ENCODE measurements at places on chromosomes 7 and 10.

DNA sequence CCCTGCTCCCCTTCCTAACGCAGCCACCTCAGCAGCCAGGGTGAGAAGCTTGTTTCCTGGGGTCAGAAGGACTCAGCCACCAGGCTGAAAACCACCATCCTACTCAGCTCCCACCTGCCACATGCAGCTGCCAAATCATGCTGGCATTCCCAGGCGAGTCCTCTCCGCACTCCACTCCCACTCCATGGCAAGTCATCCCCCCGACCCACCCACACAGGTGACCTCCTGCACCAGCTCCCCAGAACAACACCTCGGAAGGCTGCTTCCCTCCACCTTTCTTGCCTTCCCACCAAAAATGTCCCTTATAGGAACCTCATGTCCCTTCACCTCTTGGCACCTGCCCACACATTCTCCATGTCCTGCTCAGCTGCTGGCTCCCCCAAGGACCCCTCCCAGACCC, 4.6 kb downstream of the PDAP1 start:
- no peak for DNase-seq

GRCh38 chr7:149456506-149457421, 4.1 kb downstream of the ZNF777 start:
- DNase-seq = peak; percentile 30

- DNase-seq = no peak
Measured at GRCh38 chr10:112039823-112040222, 143.7 kb downstream of the GPAM start.

GRCh38 chr10:70404036-70404786, at the start of gene EIF4EBP2:
Gene EIF4EBP2, plus strand, starts transcription at chr10:70404145. Its CDS starts 257 bp downstream, at chr10:70404402.
- DNase-seq = peak; percentile 100

- no peak for DNase-seq
Measured at GRCh38 chr10:75426880-75427279, 4.5 kb upstream of the LRMDA start.

DNA sequence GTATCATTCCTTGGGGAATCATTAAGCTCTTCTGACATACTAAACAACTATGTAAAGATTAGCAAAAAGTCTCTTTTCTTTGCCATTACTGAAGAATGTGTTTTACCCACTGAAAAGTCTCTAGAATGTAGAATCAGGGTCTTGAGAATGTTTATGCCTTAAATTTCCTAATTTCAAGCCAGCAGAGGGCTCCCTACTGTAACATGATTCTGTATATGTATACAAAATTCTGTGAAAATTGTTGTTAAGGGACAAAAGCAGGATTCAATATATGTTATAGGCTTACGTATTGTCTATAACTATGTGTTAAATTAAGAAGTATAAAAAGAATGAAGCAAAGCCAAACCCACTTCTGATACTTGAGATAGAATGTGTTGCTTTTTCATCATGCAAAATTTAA, 296.9 kb upstream of the DGKB start:
- no peak for DNase-seq

DNA sequence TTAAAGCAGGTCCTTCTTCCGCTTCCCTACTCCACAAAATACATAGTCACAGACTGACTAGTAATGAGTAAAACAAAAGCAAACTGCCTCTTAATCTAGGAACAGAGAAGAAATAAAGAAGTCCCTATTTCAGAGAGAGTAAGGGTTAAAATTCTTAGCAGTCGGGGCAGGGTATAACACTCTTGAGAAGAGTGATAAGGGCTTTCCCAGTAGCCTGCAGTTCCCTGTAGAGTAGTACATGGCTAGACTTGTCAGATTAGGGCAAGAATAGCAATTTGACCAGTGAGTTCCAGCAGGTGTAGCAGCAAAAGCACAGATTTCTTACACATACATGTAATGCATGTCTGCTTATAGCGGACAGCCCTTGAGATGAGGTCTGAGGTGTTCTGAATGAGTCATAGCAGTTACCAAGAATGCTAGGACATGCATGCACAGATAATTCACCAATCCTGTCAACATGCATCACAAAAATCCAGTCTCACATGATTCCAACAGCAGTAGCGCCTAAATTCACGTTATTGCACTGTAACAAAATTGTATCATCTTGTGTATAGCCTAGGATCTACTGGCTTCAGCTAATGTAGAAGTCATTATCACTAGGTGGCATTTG, 40.7 kb downstream of the BTRC start:
- DNase-seq = no peak

GRCh38 chr7:46775776-46776175, 806.1 kb downstream of the TNS3 start:
- no peak for DNase-seq

GRCh38 chr10:76982671-76983070, 654.9 kb downstream of the KCNMA1 start:
- no peak for DNase-seq

DNA sequence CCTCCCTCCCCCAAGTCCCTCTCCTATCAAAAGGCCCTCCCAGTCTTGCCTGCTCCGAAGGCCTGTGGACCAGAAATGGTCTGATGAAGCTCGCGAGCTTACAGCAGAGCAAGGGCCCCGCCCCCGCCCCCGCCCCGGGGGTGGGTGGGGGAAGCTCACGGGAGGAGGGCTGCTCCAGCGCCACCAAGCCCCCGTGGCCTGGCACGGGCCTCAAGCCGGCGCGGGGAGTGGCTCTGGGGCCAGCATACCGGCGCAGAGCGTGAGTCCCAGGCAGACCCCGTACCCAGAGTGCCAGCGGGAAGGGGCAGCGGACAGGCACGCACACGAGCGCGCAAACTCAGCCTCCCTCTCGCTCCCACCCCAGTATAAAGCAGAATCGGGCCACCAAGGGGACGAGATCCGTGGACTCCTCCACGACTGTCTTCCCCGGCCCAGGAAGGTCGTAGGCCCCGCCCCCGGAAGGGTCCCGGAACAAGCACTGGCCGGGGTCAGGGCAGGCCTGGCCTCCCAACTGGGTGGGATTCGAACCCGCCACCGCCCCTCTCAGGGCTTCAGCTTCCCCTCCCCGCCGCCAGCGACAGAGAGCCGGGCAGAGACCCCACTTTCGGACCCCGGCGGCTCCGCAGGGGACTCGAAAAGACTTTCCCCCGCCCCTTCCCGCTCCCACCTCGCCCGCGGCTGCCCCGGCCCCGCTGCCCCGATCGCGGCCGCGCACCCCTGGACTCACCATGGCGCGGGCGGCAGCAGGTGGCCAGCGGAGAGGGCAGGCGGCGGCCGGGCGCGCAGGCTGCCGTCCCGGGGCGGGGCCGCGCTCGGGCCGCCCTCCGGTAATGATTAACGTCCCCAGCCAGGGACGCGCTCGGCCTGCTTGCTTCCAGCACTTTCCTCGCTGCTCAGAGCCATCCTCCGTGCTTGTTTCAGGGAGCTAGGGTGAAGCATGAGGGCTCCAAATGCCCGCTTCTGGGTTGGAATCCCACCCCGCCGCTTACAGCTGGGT, at the start of gene PCBD1:
PCBD1 (minus strand) TSS at position 762 of the 997 bp plus-strand sequence; CDS start at position 730, 32 bp downstream.
- peak; percentile 86 for DNase-seq

DNA sequence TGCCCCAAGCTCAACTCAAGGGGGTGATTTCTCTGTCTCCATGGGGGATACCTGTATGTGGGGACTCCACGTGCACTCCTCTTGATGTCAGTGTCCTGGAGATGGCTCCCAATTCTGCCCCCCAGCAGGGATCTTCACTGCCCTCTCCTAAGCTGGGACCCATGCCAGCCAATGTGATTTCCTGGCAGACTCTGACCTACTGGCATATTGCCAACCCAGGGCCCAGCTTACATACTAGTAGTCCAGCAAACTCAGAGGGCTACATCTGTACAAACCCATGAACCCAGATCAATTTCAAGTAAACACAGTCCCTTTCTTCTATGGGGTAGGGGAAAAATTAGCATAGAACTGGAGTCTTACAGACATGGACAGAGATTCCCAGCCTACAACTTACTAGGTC, 26.2 kb upstream of the BMPR1A start:
- DNase-seq = no peak

GRCh38 chr7:35761871-35762677, 38.8 kb upstream of the SEPTIN7 start:
- DNase-seq = no peak

DNA sequence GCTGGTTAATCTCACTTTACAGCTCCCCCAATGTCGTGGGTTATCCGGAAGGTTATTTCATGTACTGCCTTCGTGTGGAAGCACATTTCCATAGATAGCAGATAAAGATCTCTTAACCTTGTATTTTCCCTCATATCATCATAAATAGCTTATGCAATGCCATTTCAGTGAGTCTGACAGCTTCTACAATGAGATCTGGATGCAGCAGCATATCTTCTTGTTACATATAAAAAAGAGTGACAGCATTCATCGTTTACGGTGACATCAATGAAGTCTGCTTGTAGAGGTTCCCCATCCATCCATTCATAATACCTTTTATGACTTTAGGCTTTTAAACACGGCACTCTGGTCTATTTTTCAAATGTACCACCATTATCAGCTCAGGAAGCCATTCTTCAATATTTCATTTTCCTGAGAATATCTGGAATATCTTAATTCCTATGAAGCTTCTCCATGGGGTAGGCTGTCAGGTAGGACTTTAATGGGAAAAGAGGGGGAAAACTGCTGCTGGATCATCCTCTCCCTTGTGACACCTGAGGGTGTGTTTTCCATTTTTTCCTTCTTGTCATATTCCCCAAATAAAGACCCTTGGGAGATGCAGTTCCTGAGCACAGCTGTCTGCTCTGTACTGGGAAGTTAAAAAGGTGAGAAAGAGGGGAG, 51.9 kb upstream of the CTBP2 start:
- DNase-seq = no peak

GRCh38 chr10:34584164-34584563, 230.9 kb downstream of the PARD3 start:
- DNase-seq = no peak

- DNase-seq = no peak
Measured at GRCh38 chr10:48742891-48743860, 58.5 kb downstream of the WDFY4 start.

DNA sequence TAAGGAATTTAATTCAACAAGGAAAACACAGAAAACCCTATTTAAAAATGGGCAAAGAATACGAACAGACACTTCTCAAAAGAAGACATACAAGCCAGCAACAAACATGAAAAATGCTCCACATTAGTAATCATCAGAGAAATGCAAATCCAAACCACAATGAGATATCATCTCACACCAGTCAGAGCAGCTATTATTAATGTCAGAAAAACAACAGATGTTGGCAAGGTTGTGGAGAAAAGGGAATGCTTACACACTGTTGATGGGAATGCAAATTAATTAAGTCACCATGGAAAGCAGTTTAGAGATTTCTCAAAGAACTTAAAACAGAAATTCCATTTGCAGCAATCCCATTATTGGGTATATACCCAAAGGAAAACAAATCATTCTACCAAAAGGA, 55.2 kb downstream of the GCC1 start:
- DNase-seq = no peak

DNA sequence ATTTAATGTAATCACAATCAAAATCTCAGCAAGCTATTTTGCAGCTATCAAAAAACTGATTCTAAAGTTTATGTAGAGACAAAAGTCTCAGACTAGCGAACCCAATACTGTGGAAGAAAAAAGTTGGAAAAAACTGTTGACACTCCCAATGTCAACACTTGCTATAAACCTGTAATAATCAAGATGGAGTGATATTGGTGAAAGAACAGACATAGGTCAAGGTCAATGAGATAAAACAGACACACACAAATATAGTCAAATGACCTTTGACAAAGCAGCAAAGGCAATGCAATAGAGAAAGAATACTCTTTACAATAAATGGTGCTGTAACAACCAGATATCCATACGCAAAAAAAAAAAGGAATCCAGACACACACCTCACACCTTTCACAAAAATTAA, 84.5 kb downstream of the ATE1 start:
- no peak for DNase-seq

- no peak for DNase-seq
Measured at GRCh38 chr7:6273917-6274630, 1.6 kb upstream of the CYTH3 start.

Measured in activated CD8-positive, alpha-beta memory T cell treated with anti-CD3 and anti-CD28 coated beads for 24 hours (primary cell).